ENCODE measurements at places on chromosomes 13 and 19.

DNA sequence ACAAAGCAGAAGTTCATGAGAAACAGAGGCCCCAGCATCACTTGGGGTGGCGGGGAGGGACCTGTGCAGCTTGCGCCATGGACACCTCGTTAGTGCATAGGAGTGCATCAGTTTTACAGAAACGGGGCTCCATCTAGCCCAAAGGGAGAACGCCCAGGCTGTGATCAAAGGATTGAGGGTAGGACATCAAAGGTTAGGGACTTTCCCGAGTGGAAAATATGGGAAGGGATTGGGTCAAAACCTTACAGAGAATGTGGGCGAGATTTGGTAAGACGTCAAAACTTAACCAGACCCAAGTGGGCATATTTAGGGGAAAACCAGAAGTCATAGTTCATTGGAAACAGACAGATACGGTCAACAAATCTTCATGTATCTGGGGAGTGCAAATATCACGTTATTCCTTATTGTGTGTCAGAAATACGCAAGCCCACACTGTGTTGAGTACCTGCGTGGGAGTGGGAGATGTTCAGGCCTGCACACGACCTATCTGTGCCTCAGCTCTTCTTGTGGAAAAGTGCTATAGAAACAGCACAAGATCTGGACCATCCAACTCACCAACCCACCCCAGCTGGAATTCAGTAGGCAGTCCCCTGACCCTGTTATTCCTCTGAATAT, 9.4 kb upstream of the GRAMD1A start:
- no peak for DNase-seq

- no peak for DNase-seq
These were observed 260.4 kb upstream of the MIR17HG start for GRCh38 chr13:91086936-91087716.

DNA sequence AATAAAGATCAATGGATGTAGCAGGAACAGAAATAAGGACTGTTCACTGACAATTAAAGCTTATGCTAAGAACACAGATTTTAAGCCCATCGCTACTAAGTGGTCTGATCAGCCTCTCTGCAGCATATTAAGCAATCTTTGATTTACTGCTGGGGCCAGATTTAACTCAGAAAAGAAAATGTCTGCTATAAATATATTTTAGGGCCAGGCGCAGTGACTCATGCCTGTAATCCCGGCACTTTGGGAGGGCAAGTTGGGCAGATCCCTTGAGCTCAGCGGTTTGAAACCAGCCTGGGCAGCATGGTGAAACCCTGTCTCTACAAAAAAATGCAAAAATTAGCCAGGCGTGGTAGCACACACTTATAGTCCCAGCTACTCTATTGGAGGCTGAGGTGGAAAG, 43.0 kb downstream of the METTL21C start:
- DNase-seq = no peak

- DNase-seq = no peak
These were observed 2.8 kb downstream of the ADGRL1 start for GRCh38 chr19:14203177-14203576.

DNA sequence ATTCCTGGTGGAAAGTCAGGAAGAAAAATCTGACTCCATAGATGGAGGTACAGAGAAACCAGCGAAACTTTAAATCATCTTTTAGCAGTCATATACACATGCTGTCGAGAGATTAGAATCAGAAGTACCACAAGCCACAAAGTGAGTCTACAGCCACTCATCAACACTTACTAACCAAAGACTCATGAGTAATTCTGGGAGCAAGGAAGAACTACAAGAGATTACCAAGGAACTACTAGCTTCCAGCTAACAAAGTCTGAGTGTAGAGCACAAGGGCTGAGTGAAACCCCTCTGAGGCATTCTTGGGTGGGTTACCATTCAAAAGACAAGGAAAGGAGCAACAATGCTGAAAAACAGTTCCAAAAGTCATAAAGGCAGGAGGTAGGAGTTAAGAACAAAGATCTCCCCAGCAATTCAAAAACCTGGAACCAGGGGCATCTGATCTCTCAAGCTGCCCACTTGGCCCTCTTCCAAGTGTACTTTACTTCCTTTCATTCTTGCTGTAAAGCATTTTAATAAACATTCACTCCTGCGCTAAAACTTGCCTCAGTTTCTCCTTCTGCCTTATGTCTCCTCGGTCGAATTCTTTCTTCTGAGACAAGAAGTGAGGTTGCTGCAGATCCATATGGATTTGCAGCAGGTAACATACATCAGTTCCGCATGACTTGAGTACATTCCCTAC, 13.0 kb downstream of the RBM26 start:
- no peak for DNase-seq

- DNase-seq = no peak
These were observed 8.2 kb downstream of the KCTD12 start for GRCh38 chr13:76878043-76878442.

DNA sequence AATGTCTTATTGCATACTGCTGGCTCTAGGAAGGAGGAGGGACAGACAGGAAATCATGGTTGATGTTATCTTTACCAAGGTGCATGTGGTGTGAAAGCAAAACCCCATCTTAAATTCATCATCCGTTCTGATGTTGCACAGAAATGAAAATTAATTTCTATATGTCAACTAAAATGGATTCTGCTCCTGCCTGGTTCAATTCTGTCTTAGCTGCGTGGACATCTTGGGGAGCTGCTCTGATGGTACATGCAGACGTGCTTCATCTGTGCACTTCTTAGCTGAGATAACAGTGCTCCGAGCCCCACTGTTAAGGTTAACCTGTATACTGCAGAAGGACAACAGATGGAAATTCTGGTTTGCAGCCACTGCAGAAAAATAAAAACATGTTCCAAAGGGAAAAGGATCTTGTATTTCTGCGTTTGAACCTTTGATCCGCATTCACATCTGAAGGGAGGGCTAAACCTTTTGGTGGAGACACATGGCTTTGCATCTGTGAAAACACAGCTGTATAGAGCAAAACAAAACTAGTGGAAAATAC, 155.6 kb downstream of the TM9SF2 start:
- DNase-seq = no peak

DNA sequence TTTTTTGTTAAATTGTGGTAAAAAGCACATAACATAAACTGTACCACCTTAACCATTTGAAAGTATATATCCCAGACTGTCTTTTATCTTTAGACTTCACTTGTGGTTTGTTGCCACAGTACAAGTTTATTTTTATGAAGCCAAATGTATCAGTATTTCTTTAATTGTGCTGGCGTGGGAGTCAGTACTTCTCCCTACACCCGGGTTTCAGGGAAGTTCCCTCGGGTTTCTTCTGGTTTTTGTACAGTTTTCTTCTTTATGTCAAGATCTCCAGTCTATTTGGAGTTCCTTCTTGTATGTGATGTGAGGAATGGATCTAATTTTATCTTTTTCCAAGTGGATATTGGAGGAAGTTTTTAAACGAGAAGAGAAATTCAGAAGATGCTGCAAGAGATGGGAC, 20.5 kb downstream of the CCDC8 start:
- DNase-seq = no peak

DNA sequence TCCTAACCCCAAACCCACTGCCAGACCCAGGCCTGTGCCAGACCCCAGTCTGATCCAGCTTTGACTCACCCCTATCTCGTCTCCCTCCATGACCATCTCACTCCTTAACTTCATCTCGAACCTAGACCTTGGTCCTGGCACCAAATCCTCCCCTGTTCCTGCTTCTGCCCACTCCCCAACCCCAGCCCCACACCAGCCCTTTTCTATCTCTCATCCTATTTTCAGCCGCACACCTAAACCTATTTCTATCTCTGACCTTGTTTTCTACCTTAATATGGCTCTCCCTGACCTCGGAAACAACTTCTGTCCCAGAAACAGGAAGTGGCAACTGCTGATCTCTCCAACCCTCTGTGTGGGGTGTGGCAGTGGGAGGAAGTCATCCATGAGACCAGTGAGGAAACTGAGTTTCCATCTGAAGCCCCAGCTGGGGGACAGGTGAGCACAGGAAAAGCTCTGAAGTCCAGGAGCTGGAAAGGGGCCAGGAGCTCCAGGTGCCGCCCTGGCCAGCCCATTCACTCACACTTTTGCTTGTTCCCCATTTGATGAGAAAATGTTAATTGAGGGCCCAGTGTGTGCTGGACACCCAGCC, 13.7 kb downstream of the PTH2 start:
- DNase-seq = no peak

DNA sequence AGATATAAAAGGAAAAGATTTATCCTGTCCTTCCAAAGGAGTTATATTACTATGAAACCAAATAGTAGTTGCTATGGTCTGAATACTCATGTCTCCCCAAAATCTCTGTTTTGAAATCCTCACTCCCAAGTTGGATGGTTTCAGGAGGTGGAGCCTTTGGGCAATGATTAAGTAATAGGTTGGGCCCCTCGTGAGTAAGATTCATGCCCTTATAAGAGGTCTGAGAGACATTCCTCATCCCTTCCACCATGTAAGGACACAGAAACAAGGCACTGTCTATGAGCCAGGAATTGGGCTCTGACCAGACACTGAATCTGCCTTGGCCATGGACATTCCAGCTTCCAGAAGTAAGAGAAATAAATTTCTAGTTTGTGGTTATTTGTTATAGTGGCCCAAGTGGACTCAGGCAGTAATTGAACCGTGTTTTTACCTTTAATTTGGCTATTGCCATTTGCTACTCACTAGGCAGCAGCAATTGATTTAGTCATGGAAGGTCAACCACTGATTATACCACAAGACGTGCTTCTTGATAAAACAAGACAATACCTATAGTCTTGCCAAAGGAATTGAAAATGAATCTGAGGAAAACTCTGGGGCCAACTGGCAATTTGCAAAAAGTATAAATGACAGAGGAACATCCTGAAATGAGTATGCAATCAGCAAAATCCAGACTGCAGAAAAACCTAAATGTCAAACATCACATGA, 717.4 kb upstream of the SPRY2 start:
- DNase-seq = no peak

DNA sequence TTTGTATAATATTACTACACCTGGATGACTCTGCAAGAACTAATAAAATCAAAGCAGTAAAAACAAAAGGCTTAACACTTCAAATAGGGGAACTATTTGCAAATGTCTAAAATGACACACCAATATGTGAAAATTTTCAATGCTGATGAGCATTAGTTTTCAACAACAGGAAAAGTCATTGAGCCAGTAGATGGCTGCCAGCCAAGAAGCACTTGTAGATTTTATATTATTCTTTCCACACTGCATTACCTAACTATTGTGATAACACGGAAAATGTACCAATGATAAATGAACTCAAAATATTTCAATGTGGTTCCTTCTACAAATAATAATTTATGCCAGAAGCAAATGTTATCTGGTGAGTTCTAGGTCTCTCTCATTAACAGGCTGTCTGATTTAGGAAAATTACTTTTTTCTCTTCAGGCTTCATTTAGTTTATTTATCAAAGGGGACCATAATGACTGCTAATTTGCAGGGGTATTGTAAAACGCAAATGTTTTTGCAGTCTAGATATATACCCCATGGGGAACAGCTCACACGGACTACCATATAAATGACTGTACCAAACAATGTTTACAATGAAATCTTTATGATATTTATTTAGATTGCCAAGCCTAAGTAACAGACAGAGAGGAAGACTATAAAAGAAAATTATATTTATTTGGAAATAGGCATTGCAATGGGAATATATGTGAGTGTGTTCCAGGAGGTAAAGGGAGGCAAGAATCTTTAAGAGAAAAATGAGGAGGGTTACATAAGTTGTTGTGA, 407.8 kb downstream of the LIG4 start:
- peak; percentile 82 for DNase-seq
